Keratinocyte (primary cell): ENCODE measurements at places on chromosomes 5 and 9. TPM values are rescaled to one million over a fixed set of nuclear protein-coding genes. Genes with fewer than 3 reads are reported as not detected.

TMEM252 gene
- not detected in 3 replicates for polyA plus RNA-seq

DNA sequence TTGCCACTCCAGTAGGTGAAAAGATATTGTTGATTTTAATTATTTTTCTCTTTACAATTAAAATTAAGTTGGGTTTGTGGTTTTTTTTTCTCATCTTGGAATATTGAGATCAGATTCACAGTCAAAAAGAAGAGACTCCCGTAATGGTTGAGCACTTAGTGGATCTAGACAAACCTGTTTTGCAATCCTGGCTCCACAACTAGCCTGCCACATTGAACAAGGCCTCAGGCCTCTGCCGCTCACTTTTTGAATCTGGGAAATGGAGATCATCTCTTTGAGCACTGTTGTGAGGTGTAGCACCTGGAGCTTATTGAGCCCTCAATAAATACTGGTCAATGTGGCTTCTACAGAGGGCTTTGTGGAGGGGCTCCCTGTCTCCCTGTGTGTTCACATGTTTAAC, 37.1 kb upstream of the RARS1 start:
- no peak for DNase-seq

DNA sequence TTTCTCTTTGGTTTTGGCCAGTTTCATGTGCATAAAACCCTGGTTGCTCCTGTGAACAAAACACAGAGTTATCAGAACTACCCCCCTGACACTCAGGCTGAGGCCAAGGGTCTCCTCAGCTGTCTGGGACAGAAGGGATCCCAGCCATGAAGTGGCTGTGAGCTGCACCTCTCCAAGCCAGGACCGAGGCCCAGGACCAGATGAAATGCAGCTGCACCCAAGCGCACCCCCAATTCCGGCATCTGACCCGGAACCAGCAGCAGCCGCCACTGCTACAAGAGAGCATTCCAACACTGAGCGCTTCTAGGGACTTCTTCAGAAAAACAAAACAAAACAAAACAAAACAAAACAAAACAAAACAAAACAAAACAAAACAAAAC, 16.0 kb upstream of the SLC25A51 start:
- no peak for DNase-seq

GRCh38 chr9:134303601-134304000, 22.7 kb upstream of the RXRA start:
- DNase-seq, result no peak

TSSK1B gene
- polyA plus RNA-seq, result 0.02 to 0.07 TPM (median 0.05 TPM) in 3 replicates

SHOC1 gene
- polyA plus RNA-seq, result 0.01 to 0.03 TPM in 2 of 3 replicates, not detected in the other

ICE1 gene
- polyA plus RNA-seq, result 13.4 to 18.4 TPM (median 15.8 TPM) in 3 replicates

- no peak for DNase-seq
These were observed 67.9 kb downstream of the IQGAP2 start for GRCh38 chr5:76470976-76471375.

DNA sequence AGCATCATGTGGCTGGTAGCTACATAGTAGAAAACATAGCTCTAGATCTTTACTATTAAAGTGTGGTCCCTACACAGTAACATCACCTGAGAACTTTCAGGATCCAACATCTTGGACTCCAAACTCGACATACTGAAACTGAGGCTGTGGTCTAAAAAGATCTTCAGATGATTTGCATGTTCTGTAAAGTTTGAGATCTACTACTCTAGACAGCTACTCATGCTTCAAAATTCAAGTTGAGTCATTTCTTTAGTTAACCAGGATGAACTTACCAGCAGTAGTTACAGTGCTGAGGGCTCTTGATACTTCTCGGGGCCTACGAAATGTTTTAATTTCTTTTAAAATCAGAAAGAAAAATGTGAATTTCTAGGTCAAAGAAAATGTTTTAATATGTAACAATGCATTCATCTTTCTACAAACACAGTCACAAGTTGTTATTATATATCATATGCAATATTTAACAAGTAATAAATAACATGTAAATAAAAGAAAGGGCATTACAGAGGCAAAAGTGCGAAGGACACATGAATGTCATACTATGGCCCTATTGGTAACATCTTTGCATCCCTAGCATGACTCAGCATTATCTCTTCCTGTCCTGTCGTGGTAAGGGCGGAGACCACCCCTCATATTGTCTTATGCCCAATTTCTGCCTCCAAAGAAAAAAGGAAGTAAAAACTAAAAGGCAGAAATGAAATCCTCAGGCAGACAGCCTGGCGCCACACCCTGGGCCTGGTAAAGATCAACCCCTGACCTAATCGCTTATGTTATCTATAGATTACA, 563.9 kb upstream of the TLE4 start:
- no peak for DNase-seq

DNA sequence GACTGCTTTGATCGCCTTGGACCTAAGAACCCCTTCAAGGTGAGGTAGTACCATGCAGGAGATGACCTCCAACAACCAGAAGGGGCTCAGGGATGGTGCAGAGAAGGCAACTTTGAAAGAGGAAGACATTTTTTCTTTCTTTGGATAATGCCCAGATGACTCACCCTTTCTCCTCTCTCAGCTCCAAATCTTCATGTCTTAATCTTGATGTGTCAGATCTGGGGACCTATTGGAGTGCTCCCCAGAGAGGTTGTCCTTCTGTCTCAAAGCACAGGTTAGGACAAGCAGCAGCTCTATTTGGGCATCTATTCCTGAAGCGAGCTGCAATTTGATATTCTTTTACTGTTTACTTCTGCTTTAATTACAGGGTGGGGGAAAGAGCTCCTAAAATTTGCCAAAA, 229.9 kb upstream of the MAP3K1 start:
- no peak for DNase-seq

GRCh38 chr5:167944121-167944852, 347.2 kb upstream of the WWC1 start:
- no peak for DNase-seq

- DNase-seq, result no peak
These were observed 31.6 kb upstream of the F2RL1 start for GRCh38 chr5:76787237-76787636.

DNA sequence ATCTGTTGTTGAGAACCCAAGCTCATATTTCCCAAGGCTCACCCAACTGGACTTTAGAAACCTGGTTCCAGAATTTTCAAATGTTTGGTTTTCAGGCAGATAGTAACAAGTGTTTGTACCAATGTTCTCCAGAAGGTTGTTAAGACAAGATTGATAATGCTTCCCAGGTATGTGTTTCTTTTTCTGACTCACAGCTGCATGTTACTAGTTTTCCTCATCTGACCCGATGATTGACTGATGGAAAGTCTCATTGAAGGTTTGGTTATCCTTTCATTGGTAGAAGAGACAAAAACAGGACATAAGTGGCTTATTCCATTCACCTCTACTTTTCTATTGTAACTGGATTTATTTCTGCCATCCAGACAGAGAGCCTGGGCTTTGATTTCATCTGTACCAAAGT, 10.4 kb downstream of the BASP1 start:
- no peak for DNase-seq

PITX1 gene
- polyA plus RNA-seq, result 0.73 to 2.3 TPM (median 1.7 TPM) in 3 replicates

DNA sequence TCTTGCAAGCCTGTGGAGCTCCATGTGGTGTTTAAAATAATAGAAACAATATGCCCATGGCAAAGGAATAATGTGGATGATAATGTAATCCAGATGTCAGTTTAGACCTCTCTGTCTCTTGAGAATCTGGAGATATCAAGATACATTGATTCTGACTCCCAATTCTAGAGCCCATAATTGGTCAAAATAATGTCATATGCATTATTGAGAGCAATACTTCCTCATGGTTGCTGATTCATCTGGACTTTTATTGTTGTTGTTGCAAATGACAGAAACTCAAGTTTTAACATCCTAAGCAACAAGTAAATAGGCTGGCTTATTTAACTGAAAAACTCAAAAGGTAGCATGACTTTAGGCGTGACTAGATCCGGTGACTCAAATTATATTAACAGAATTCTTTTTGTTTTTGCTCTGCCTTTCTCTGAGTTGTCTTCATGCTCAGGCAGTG, 152.1 kb downstream of the PCSK1 start:
- DNase-seq, result no peak

MYMK gene
- polyA plus RNA-seq, result not detected in 3 replicates

DNA sequence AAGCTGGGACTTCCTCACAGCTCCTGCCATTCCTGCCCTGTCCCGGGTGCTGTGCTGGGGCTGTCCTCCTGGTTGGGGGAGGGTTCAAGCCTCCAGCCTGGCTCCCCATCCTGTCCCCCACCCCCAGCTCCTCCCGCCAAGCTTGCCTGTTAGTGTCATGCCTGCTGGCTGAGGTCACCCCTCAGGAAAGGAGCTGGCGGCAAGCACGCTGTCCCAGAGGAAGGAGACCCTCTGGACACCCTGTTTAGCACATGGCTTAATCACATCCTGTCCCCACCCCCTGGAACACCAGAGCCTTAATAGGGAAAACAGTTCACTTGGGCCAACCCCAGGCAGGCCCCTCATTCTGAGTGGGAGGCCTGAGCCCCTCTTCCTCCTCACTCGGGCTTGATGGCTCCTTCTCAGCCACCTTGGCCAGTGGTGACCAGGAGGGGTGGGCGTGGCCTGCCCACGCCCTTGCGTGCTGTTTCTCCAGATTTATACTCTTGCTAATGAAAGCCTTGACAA, 9.2 kb upstream of the PHYHD1 start:
- DNase-seq, result peak; percentile 92

- no peak for DNase-seq
These were observed 90.7 kb downstream of the MAT2B start for GRCh38 chr5:163595932-163596607.

LOX gene
- polyA plus RNA-seq, result 0.13 to 0.93 TPM (median 0.33 TPM) in 3 replicates

DNA sequence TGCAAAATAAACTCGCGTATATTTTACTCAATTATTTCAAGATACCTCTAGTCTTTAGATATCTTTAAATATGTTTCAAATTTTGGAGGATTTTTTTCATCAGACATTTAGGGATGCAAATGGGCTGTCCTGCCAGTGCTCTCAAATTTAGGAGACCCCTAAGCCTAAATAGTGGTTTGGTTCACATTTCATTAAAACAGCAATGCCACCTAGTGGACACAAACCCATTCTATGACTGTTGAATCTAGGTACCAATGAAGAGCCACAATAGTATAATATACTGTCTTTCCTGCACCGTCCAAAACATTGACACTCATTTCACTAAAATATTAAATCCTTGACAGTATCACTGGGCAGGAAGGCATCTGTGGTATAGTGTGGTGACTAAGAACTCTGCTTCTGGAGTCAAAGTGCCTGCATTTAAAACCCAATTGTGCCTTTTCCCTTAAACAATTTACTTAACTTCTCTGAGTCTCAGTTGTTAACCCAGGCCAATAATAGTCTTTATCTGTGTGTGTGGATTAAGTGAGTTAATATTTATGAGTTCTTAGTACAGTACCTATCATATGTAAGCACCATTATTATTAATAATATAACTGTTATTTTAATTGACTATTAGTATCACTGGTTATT, 148.0 kb downstream of the RORB start:
- no peak for DNase-seq

DNA sequence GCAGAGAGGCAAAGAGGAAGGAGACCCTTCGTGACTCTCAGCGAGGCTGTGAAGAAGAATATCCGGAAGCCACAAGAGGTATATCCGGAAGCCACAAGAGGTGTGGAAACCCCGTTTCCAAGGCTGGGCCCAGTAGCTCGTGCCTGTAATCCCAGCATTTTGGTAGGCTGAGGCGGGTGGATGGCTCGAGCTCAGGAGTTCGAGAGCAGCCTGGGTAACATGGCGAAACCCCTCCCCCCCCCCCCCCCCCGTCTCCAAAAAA, 612 bp upstream of the BBLN start:
- no peak for DNase-seq

DNA sequence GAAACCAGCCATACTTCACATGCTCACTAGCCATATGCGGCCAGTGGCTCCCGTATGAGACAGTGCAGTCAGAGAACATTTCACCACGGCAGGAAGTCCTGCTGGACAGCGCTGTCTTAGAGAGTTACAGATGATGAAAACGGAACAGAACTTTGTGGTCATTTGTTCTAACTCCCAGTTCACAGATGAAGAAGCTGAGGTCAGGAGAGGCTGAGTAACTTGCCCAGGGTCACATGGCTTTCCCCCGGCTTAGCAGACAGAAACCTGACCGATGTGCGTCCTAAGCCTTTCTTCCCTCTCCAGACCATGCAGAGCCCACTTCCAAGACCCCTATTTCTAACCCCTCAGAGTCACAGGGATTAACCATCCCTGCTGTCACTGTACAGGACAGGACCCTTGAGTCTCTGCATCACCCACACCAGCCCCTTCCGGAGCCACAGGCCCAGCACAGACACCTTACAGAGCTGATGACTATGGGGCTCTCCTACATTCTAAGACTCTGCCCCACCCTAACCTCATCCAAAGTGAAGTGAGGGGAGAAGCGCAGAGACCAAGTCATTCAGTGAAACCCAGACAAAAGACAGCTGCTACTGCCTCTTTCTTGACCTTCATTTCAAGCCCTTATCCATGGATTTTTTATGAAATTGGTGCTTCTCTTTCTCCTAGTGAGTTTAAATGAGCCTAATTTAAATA, 86.9 kb downstream of the PTPN3 start:
- no peak for DNase-seq

FOXD4L4 gene
- polyA plus RNA-seq, result 0.03 TPM in 1 of 3 replicates, not detected in the others

AHRR gene
- polyA plus RNA-seq, result 0.23 to 0.51 TPM (median 0.24 TPM) in 3 replicates

MEF2C gene
- polyA plus RNA-seq, result 0.07 to 0.13 TPM (median 0.10 TPM) in 3 replicates

ZNF883 gene
- 0.90 to 1.00 TPM (median 0.98 TPM) in 3 replicates for polyA plus RNA-seq

DNA sequence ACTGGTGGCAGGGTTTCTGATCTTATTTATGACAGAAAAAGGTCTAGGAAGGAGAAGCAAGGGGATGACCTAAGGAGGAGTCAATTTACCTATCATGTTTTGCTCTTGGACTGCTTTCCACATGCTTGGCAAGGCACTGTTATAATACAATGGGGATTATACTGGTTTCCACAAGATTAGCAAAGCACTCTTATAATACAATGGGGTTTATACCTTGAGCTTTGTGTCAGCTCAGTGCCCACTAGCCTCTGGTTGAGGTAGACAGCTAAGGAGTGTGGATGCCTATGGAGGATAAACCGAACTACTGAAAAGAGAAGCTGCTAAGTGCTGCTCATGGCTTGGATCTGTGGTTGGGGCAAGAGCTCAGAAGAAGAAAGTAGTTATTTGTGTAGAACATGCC, 68.7 kb downstream of the MRPS27 start:
- DNase-seq, result no peak

GRCh38 chr9:136143215-136144001, 24.7 kb upstream of the TMEM250 start:
- DNase-seq, result no peak

DNA sequence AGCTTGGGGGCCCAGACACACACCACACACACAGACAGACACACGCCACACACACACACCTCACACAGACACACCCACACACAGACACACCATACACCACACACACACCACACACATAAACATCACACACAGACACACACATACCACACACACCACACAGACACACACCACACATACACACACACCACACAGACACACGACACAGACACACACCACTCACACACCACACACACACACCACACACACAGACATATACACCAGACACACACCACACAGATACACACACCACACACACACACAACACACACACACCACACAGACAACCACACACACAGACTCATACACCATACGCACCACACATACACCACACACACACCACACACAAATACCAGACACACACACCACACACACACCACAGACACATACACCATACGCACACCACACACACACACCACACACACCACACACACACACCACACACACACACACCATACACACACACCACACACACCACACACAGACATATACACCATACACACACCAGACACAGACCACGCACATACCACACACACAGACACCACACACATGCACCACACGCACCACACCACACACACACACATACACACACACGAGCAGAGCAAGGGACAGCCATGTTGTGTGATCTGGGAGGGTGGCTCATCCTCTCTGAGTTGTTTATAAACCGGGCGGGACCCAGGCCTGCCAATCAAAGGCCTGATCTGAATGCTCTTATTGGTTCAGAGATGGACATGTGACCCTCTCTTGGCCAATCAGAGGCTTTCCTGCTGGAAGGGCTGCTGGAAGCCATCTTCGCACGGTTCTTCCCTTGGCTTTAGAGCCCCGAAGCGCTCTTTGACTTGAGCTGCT, 148.3 kb downstream of the GAPVD1 start:
- DNase-seq, result no peak
